IMR-90 (cell line): ENCODE measurements at places on chromosomes 1 and 21.

- DNase-seq, result peak; percentile 71
Observed at GRCh38 chr1:42179275-42179674, 14.7 kb upstream of the GUCA2A start.

DNA sequence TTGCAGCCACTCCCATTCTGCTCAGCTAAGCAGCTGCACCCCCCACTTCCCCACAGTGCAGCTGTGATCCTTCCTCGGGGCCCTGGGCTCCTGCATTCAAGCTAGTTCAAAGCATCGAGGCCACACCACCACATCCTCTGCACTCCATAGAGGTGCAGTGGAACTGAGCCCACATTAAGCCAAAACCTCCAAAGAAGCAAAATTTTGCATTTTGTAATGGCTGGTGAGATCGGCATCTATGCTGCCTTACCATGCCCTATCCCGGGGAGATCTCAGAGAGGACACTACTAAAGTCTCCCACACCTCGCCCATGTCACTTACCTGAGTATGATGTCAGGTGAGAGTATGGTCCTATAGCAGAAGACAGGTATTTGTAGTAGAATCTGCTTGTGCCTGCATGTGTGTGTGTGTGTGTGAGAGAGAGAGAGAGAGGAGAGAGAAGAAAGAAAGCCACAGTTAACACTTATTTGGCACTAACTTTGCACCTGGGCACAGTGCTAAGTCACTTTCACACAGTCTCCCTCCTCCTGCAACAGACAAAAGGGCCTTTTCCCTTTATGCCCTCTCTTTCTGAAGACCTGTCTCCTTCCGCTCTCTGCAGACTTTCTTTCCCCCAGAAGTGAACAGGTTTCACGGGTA, 89.8 kb downstream of the KIF14 start:
- no peak for DNase-seq

DNA sequence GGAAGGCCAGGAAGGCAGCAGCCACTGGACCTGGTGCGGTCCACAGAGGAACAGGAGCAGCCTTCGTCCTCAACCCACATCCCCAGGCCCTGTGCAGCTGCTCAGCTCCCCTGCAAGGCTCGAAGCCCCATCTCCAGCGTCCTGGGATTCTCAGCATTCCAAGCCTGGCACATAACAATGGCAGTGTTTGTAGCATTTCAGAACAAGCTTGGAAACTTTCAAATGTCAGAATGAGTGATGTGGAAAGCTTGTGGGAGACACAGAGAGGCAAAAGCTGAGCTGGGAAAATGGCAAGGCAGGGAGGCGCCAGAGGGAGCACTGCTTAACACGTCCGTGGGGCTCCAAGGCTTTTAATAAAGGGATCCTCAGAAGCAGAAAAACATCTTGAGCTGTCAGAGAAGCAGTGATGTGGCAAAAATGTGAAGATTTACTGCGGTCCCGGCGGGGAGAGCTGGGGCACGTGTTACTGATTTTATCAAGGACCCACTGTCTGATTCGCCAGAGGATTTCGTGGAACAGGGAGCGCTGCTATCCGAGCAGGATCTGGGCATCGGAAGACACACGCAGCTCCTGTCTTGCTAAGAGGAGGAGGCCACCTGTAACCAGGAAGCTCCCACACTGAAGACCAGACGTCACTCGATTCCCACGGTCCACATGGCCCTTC, 38.1 kb downstream of the TOMM20 start:
- DNase-seq, result no peak

- DNase-seq, result no peak
Observed at GRCh38 chr1:103156966-103157365, 48.6 kb upstream of the COL11A1 start.

DNA sequence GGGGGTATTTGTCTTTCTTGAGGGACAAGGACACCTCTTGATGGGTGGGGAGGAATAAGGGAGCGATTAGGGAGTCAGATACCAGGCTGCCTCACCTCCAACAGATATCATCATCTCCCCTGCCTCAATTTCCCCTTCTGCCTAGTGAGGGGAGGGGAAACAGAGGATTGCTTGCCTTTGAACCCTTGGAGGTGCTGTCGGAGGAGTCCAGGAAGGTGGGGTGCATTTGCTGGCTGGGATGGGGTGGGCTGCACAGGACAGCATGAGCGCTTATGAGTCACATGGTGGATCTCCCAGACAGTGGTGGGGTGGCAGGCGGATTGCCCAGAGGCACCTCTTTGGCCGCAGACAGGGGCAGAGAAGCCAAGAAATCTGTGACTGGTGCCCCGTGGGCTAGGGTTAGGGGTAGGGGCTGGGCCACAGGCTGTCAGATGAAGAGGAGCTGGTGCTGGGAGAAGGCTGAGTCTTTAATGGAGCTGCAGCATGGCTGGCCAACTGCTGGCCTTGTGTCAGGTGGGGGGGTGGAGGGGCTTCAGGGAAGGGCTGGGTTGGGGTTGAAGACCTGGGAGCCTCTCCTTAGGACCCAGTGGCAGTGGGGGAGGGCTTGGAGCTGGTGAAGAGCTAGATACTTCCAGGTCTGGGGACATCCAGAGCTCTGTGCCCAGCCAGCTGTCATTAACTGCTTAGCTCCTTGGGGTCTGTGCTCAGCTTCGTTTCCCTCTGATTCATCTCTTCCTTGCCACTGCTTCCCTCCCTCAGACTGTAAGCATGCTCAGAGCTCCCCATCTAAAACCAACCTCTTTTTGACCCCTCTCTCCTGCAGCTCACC, 7.0 kb upstream of the ADORA1 start:
- no peak for DNase-seq

DNA sequence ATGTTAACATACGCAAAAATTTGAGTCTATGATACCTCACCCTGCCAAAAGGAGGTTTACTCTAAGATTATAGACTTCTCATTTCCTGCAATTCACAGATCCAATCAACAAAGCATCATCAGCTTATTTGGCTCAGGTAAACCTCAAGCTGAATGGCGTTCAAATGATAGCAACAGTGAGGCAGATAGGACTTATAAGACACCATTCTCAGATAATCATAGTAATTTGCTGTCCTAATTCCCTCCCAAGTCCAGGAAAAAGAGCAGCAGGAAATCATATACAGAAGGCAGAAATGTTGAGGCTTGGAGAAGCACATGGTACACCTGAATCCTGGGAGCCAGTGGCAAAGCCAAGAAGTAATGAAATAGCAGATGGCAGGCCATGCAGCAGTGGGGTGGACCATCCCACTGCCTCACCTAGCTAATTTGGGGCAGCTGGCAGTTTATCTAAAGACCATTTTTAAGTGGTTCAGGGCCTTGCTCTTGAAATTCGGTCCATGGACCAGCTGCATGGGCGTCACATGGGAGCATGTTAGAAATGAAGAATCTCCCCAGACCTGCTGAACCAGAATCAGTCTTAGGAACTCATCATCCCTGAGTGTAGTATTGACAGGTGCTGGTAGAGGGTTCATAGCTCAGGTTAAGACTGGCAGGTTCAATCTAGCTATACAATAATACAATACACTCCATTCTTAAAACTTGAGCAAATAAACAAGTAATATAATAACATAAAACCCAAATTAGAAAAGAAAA, 57.7 kb downstream of the ASTN1 start:
- no peak for DNase-seq

DNA sequence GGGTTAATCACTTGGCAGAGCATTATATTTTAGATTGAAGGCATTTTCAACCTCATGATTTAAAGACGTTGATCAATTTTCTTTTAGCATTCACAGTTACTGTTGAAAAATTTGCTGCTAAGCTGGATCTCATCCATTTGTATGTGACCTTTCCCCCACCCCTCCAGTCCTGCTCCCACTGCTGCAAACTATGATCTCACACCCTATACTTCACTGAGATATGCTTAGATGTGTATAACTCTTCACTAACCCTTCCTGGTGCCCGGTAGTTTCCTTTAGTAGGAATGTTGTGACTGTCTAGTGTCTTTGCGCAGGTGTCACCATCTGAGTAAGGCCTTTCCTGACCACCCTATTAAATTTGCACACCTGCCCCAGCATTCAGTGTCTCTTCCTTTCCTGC, 67.0 kb upstream of the C1orf21 start:
- DNase-seq, result no peak

DNA sequence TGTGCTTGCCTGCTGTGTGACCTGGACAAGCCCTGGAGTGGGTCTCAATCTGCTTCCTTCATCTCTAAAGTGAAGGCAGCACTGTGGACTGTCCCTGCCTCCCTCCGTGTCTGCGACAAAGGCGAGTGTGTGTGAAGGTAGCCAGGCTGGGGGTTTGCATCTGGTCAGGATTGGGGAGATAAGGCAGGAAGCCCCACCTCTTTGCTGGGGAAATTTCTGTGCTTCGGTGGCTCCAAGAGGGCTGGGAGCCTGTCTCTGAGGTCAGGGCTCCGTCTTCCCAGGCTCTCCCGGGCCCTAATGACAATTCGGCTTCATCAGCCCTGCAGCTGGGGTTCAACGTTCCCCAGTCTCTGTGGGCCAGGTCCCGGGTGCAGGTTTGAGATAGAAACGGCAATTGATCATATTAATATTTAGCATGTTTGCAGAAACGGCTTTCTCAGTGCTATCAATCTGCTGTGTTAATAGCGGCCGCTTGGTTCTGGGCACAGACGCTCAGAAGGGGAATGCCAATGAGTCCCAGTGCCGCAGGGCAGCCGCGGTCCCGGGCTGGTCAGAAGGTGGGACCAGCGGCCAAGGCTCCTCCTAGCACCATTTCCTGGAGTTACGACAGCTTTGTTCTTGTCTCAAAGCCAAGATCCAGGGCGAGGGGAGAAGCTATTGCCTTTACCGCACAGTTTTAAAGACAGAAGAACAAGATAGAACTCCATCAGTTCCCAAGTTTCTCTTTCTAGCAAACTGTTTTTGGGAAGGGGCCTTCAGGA, 105.7 kb downstream of the PRDM16 start:
- DNase-seq, result no peak

GRCh38 chr1:17001760-17002523, 9.8 kb downstream of the ATP13A2 start:
- no peak for DNase-seq

- DNase-seq, result peak; percentile 44
Observed at GRCh38 chr21:45405819-45406762, 1.1 kb downstream of the COL18A1 start.

- DNase-seq, result no peak
Observed at GRCh38 chr1:109846846-109847245, 63.8 kb upstream of the CSF1 start.

GRCh38 chr1:93629101-93630059, 52.3 kb downstream of the BCAR3 start:
- DNase-seq, result peak; percentile 85

DNA sequence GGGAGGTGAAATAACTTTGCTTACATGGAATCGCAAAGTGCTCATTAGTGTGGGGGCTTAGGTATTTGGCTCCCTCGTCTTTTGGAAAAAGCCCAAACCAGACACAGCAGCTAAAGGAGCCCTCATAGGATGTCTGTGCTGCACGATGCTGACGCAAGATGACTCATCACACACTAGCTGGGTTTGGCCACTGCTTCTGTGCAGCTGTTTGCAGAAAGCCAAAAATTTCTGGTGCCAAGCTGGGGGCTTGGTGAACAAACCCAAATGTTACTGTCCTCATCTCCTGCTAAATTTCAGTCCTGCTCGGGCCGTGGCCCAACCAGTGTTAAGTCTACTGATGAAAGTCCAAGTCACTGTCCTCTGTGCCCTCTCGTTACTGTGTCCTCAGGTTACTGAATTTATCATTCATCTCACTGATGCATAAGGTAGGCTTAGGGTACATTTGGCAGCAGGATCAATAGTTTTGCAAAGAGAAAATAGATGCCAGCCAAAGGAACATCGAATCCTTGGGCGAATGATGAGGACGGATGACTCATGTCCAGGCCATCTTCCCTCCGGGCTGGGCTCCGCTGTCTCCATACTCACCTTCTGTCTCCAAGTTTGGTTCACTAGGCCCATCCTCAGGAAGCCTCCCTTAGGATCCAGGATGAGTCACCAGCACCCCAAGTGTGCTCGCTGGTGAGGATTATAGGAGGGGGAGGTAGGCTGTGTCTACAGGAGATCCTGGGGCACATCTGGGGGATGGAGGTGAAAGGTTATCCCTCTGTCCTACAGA, 177.7 kb downstream of the ADSS2 start:
- DNase-seq, result peak; percentile 100

DNA sequence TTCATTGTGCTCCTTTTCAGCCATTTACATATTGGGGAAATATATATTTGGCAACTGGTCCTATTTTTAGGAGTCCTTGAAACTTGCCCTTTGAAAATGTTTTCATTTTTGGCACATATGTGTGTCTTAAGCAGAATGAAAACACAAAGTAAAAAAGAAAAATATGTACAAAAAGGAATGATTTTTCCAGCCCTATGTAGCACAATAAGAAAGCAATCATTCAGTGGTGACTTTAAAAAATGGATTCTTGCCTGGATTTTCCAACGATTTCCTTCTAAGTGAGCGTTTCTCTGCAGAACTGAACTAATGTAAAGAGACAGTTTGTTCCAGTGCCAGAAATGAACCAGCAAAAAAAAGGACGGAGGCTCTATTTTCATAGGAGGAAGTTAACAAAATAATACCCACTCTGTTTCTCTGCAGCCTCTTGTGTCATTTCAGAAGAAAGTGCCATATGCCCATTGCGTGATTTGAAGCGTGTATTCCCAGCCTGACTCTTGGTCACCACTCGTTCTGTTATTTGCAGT, 340.1 kb downstream of the SETD4 start:
- DNase-seq, result no peak

DNA sequence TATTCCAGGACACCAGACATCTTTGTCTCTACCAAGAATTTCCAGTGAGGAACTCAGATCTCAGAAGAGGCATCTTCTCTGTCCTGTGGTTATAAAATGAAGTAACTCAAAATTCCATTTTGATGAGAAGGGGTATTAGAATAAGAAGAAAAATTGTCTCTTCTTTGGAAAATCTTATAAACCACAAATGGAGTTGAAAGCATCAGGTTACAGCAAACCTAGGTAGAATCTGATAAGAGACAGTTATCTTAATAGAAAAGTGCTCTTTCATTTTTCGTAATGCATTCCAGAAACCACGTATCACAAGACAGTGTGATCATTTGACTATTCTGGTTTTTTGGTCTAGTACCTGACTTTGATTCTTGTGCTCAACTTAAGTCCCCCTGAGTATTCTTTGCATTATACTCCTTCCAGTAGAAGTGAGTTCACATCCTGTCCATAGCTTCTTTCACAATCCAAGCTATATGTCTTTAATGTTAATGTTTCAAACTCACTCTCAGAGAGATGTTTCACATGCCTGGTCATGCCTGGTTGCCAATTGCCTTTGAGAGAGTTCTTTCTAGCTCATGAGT, 120.9 kb upstream of the PRDX6 start:
- peak; percentile 56 for DNase-seq
